ENCODE measurements at places on chromosomes 1 and 21.
A peak's percentile ranks its signal among the peaks of the same experiment; 100 is the strongest.

GRCh38 chr1:14968251-14968851 is 185.2 kb upstream of the TMEM51 start:
- DNase-seq = peak; percentile 62

DNA sequence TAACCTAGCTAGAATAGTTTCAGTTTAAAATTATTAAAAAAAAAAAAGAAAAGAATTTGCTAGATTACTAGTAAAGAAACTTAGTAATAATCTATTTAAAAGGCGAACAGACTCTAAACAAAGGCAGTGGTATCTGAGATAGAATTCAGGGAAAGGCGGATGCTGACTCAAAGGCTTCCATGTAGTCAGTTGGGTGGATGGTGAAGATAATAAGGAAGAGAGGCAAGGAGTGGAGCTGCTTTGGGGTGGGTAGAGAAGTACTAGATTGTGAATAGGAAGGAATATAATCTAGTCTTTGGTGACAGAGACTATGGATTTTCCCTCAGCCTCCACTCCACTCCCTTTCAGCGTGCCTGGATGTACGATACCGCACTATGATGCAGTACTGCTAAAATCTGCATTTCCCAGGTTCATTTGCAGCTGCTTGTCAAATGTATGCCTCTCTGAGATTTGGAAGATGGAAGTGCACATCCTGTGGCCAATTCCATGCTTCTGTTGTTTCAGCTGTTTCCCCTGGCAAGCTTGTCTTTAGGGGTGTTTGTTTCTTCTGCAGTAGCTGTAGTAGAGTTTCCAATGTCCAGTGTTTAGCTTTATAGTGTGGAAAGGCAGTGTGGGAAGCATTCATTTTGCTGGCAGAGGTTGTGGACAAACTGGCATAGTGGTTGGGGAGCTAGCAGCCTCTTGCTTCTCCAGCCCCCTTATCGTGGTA is 184.6 kb upstream of the NRIP1 start:
- DNase-seq = no peak

GRCh38 chr1:213003256-213003655 is 12.4 kb downstream of the ANGEL2 start:
- no peak for DNase-seq

DNA sequence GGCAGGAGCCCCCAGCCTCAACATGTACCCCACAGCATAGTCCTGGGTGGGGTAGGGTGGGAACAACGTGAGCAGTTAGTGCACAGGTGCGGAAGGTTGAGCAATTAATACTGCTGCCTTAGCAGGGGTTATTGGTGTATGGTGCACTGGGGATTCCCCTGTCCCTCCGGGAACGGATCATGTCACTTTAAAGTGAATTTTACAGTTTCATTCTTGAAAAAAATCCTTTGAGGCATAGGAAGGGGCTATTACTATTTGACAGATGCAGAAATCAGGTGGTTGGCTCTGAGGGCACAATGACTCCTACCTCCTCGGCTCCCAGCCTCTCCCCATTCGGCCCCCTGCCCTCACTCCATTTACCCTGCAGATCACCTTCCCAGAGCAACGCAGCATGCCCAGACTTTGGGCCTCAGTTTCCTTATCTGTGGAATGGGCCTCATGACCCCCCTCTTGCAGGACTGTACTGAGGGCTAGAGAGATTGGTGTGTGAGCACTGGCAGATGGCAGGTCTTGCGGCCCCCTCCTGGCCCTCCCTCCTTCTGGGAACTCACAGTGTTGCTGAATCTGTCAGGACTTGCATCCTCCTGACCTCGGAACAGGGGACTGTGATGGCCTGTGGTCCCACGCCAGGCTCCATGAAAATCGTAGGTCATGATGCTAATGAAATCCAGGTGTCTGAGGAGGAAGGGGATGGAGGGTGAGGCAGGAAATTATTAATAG is 5.1 kb upstream of the MYBPH start:
- no peak for DNase-seq

GRCh38 chr1:204633665-204634064 is 51.9 kb downstream of the LRRN2 start:
- no peak for DNase-seq

- DNase-seq = peak; percentile 61
These were observed 9.8 kb upstream of the PRSS38 start for GRCh38 chr1:227805606-227806197.

DNA sequence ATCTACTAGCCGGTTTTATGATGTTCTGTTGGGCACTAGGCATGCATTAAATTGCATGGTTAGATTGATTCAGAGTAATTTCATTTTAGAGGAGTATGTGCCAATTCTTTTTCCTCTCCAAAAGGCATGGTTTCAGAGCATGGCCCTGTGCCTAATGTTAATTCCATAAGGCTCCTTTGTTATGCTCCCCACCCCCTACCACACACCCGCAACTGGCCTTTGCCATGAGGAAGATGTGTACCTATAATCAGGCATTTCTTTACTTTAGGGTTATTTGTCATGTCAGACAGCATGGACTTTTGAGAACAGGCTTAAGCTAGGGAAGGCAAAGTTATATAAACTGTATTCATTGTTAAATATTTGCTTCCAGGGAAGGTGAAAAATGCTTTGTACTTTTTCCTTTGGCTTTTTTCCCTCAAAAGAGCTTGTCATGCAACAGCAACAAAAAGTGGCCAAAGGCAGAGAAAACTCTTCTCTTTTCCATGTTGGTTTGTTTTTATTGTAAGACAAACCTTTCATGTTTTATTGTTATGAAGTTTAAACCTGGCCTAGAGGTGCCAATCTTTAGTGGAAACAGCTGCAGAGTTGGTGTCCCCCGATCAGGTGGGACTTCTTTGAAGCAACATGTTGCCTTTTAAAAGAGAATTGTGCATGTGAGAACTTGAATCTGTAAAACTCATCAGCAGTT is 24.3 kb upstream of the NBL1 start:
- no peak for DNase-seq

GRCh38 chr1:207755846-207756693 is 4.2 kb downstream of the CD46 start:
- DNase-seq = no peak

- DNase-seq = no peak
These were observed 602 bp downstream of the SH3BGRL3 start for GRCh38 chr1:26280333-26281042.

GRCh38 chr1:75083848-75084514 is 50.2 kb upstream of the LHX8 start:
- DNase-seq = no peak

GRCh38 chr1:54645806-54646676 is 4.5 kb downstream of the MROH7 start:
- DNase-seq = no peak

GRCh38 chr1:25435397-25436108 is 4.9 kb downstream of the MACO1 start:
- no peak for DNase-seq

DNA sequence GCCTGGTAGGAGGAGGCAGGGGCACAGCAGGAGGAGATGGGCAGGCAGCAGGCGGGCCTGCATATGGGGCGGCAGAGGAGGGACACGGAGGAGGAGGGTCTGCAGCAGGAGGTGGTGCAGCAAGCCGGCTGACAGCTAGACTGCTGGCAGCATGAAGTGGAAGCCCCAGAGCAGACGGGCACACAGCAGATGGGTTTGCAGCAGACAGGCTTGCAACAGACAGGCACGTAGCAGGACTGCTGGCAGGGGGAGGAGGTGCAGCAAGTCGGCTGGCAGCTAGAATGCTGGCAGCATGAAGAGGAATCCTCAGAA is 615 bp downstream of the KRTAP10-5 start:
- no peak for DNase-seq

GRCh38 chr1:7007902-7008301 is 222.6 kb downstream of the CAMTA1 start:
- DNase-seq = no peak

DNA sequence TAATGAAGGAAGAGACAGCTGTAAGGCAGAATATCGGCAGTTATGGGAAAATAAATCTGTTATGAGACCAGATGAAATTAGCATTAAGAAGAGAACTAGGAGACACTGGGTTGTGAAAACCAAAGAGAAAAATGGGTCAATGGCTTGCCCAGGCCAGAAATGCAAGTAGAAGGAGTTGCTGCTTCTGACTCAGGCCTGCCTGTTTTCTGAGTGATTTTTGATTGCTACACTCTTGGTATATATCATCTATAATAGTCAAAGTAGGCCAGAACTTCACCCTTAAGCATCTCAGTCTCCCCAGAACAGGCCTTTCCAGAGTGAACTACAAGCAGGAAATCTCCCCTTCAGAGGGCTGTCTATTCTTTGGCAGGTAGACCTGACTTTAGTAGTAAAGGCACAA is 107.0 kb downstream of the NRIP1 start:
- DNase-seq = no peak

- no peak for DNase-seq
These were observed 30.2 kb downstream of the LAMB3 start for GRCh38 chr1:209621741-209622655.

GRCh38 chr21:38897532-38898421 is 92.0 kb downstream of the ETS2 start:
- no peak for DNase-seq

GRCh38 chr1:5725855-5726585 is 266.2 kb downstream of the NPHP4 start:
- DNase-seq = no peak

DNA sequence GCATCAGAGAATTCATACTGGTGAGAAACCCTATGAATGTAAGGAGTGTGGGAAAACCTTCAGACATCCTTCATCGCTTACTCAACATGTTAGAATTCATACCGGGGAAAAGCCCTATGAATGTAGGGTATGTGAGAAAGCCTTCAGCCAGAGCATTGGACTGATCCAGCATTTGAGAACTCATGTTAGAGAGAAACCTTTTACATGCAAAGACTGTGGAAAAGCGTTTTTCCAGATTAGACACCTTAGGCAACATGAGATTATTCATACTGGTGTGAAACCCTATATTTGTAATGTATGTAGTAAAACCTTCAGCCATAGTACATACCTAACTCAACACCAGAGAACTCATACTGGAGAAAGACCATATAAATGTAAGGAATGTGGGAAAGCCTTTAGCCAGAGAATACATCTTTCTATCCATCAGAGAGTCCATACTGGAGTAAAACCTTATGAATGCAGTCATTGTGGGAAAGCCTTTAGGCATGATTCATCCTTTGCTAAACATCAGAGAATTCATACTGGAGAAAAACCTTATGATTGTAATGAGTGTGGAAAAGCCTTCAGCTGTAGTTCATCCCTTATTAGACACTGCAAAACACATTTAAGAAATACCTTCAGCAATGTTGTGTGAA is 12.8 kb downstream of the ZFP69B start:
- no peak for DNase-seq

DNA sequence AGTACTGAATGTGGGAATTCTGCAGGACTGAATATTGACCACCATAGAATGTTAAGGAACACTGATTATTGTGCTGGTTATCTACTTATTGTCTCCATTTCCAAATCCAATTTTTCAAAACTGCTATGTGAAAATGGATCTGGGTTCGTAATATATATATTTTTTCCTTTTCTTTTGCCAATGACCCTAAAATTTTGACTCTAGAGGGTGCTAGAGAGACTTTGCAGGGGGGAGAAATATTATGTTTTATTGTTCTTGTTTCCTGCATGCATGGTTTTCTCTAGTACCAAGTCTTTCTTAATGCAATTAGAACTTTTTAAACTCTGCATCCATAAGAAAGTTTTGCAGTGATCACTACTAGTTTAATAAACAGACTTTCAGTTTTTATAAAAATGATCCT is 1256.9 kb downstream of the BRINP3 start:
- DNase-seq = no peak

DNA sequence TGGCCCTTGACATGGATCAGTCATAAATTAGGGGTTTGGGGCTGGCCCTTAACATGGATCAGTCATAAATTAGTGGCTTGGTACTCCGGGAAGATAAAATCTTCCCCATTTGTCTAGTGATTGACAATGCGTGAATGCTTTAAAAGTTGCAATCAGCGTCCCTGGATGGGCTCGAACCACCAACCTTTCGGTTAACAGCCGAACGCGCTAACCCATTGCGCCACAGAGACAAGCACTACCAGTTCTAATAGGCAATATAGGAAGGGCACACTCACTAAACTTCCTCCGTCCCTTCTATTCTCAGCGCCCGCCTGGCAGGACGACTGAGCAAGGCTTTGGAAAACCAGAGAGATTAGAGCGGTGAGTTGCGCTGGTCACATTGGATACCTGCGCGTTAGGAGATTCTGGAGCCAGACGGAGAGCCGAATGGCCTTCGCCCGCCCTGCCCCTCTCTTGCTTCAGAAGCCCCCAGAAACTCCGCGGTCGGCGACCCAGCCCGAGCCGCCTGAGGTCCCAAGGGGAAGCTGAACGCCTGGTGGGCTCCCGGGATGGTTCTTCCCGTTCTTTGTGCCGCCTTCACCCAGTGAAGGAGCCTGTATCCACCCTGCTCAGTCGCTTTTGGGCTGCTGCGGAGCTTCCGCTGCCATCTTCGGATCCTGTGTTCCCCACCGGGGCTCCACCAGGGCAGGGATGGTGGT is 235.9 kb downstream of the FAM72C start:
- no peak for DNase-seq

DNA sequence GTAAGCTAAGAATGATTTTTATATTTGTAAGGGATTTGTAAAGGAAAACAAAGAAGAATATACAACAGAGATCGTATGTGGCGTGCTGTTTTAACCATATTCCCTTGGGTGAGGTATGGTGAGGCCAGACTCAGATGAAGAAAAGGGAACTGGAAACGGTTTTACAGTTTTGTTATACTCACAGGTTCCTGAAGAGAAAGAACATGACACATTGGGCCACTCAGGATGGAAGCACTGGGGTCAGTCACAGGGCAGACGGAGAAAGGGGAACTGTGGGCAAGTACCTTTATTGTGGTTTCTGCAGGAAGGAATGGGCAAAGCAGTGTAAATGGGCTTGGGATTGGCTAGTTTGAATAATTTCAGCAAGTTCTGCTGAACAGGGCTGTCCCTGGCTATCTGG is 177.4 kb downstream of the LBR start:
- no peak for DNase-seq

DNA sequence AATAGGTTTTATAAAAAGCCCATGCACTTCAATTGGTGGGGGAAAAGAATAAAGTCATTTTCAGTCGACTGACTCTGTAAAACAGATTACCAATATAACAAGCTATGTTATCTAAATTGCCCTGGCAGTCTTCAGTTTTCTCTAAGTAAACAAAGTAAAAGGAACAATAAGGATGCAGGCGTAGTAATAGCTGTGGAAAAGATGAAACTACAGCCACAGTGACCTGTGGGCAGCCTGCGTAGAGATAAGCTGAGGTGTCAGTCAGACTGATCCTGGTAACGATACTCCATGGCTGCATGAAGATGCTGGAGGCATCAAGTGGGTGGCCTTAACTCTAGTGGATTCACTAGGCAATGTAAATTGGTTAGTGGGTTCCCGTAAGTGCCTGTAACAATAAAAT is 29.3 kb downstream of the CLCC1 start:
- DNase-seq = no peak

DNA sequence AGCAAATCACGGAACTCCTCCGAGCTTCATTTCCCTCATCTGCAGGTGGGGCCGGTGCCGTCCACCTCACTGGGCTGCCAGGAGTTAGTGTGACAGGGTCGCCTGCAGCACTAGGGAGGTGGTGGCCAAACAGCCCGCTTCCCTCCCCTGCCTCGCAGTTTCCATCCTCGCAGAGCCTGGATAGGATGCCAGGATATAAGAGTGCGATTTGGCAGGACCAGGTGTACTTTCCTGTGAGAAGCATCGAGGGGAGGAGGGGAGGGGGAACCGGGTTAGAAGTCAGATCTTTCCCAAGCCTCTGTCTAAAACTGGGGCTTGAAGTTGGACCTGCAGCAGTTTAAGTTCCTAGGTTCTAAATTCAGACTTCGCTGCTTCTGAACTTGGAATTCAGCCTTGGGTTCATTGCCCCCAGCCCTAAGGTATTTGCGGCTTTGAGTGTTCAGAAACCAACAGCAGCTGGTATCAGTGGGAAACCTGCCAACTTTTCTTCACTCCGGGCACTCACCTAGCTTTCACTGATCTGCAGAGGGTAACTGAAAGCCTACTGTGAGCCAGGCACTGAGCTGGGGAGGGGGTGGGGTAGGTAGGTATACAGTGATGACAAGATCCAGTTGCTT is 1.7 kb upstream of the JUN start:
- DNase-seq = no peak

Measured in non-pigmented ciliary epithelial cell (primary cell).